Umbilical cord (tissue), 2 donors: ENCODE measurements at places on chromosomes 16 and 17. TPM values are rescaled to one million over a fixed set of nuclear protein-coding genes. Genes with fewer than 3 reads are reported as not detected.

DNA sequence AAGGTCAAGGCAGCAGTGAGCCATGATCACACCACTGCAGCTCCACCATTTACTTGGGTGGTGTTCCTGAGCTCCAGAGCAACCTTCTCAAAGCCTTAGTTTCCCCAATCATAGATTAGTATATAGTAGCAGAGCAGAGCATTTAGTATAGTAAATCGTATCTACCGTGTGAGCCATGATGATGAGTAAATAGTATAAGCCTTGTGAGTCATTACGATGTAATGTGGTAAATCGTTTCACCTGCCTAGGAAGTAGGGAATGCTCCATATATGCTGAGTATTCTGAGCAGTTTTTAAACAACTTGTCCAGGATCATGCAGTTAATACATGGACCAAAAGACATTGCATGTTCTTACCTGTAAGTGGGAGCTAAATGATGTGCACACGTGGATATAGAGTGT, 66.4 kb downstream of the SCNN1B start:
- no peak for DNase-seq

- no peak for DNase-seq
Observed at GRCh38 chr16:4891097-4891885, 44.0 kb downstream of the UBN1 start.

- no peak for DNase-seq
Observed at GRCh38 chr17:2058586-2059546, 4.0 kb downstream of the HIC1 start.

GRCh38 chr17:35765086-35765710, 4.5 kb downstream of the C17orf50 start:
- DNase-seq = peak; percentile 44

Gene TUBB3
- 63.3 TPM for total RNA-seq

DNA sequence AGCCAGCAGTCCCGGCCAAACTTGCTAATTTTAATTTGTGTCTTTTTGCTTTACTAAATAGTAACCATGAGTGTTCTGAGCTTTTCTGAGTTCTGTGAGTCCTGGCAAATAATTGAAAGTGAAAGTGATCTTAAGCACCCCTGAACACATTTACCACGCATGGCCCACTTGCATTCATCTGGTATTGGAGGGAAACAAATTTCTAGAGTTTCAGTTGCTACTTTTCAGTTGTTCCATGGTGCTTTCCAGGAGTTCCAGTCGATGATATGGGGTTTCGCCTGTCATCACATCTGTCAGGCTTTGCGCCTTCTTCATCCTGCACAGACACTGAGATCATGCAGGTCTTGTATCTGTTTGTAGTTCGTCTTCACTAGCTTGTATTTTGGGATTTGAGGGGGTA, 44.1 kb downstream of the CRLF3 start:
- DNase-seq = no peak
